ENCODE measurements at places on chromosomes 1 and 21.

- no peak for DNase-seq
These were observed 115.6 kb upstream of the NGF start for GRCh38 chr1:115453666-115454065.

DNA sequence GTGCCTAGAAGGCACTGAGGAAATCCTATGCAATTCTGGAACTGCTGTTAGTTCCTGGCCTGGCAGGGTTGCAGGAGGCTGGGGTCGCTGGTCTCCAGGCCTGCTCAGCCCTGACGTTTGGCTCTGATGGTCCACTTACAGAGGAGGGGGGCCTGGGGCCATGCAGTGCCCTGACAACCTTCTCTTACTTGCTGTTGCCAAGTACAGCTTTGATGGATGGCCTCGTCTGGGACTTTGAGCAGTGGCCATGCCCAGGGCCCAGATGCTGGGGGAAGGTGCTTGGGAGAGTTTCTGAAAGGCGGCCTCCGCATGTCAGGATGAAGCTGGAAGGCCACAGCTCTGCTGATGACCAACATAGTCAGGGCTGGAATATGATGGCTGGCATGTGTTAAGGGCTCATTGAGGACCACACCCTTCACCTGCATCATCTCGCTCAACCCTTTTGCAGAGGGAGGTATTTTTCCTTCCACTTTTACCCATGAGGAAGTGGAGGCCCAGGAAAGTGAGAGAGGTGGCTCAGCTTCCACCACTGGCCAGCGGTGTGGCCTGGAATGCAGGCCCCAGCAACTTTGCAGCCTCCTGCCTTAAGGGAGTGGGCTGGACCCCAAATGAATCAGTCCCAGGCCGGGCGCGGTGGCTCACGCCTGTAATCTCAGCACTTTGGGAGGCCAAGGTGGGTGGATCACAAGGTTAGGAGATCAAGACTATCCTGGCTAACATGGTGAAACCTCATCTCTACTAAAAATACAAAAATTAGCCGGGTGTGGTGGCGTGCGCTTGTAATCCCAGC is 34.7 kb upstream of the LRRC3 start:
- DNase-seq = no peak

GRCh38 chr1:145730900-145731299 is 11.6 kb downstream of the CD160 start:
- DNase-seq = no peak

DNA sequence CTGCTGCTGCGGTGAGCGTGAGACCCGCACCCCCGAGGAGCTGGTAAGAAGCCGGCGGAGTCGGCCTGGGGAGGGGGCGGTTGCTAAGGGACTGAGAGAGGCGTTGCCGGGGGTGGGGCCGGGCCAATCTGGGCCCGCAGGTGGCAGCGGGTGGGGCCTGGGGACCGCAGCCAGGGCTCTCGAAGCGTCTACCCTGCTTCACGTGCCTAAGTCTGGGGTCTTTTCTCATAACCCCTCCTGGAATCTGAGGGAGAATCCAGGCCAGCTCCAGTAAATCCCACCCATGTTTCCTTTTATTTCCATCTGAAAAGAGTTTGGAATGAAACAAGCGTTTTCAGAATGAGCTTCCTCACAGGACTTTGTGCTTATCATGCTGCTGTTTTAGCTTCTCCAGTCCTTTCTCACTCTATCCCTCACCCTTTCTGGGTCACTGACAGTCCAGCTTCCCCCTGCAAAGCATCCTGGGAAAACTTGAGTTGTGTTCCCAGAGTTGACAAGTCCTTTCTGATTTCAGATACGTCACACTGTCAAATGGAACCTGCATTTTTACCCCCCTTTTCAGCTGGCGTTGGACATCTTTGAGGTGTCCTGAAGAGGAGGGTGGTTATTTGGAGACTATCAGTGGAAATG is 431 bp downstream of the CLCN6 start:
- no peak for DNase-seq

- DNase-seq = no peak
These were observed 11.1 kb downstream of the MTX1 start for GRCh38 chr1:155219592-155220031.

GRCh38 chr1:23601968-23602876 is 42.9 kb upstream of the ID3 start:
- DNase-seq = no peak

- no peak for DNase-seq
These were observed 17.5 kb upstream of the ETV3 start for GRCh38 chr1:157155658-157156057.

DNA sequence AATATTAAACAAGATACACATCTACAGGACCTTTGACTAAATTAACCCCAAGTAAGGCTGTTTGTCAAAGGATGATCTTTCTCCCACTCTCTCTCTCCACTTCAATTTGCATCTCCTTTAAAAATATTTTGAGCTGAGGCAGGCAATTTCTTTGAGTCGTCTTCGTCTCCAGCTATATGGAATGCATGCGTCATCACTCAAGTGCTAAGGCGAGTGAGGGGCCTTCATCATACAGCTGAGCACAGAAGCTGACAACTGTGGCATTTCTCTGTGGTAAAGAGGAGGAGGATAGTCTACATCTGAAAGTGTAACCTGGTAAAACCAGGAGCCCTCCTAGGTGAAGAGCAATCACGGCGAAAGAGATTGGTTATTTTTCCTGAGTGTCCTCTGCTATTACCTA is 7.6 kb downstream of the EPHX4 start:
- DNase-seq = no peak

- DNase-seq = no peak
These were observed 225.2 kb downstream of the LTN1 start for GRCh38 chr21:28767523-28767922.

DNA sequence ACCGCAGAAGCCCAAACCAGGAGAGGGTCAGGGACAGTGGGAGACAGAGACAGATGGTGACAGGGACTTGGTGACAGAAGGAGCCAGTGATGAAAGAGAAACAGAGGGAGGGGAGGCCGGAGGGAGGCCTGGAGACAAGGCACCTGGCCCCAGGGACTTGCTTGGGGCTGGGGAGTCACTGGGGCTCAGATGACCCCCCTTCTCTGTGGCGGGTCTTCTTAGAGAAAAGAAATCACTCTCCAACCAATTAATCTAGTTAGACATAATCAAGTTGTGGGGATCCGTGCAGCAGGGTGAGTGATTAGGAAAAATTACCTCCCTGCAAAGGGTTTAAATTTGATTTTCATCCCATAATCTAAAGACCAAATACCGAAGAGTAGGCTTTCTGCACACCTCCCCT is 519.8 kb downstream of the PTPRU start:
- DNase-seq = no peak

DNA sequence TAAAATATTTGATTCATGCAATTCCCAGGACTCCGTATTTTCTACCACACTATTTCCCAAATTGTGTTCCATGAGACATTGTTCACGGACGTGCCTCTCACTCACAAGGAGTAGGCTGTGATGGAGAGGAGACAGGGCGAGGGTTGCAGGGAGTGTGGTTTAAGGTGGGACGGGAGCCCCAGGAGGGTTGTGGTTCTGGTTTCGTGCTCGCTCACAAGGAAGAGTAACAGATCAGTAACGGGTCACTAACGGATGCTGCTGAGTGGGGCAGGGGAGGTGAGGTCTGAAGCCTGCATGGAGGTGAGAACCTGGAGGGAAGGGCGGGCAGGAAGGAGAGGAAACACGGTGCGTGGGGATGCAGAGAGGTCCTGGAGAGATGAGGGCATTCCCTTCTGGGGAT is 28.8 kb downstream of the TFF3 start:
- no peak for DNase-seq

DNA sequence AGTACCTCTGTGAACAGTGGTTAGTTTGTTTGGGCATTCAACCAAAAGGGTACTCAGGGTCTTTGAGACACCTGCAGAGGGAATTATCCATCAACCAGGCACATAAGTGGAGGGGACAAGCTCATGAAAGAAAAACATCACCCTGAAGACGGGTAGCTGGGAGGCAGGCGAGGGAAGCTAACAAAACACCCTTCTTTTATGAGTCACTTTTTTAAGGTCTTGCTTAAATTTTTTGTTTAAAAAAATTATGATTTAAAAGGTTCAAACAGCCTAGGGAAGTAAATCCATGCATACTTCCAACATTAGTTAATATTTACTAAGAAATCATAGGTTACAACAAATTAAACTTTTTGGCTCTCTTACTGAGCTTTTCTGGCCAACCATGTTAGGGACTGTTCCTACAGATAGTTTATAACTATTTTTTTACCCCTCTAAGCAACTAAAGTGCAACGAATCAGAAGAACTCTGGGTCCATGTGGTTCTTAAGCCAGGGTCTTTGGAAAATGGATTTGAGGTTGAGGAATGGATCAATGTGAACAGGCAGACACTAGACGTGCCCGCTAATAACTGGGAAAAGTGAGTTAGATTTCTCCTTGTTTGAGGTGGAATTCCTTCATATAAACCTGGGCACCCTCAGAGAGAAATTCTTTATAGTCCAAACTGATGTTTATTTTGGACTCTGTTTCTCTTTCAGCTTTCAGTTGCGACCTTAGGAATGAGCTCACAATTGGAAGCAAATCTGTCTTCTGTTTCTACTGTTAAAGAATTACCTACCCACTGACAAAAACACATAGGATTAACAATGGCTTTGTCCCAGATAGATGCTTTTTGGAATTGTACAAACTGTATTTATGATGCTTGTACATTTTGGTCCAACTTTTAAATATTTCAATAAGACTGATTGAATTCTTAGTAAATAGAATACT is 123.0 kb downstream of the LYPLAL1 start:
- DNase-seq = no peak

DNA sequence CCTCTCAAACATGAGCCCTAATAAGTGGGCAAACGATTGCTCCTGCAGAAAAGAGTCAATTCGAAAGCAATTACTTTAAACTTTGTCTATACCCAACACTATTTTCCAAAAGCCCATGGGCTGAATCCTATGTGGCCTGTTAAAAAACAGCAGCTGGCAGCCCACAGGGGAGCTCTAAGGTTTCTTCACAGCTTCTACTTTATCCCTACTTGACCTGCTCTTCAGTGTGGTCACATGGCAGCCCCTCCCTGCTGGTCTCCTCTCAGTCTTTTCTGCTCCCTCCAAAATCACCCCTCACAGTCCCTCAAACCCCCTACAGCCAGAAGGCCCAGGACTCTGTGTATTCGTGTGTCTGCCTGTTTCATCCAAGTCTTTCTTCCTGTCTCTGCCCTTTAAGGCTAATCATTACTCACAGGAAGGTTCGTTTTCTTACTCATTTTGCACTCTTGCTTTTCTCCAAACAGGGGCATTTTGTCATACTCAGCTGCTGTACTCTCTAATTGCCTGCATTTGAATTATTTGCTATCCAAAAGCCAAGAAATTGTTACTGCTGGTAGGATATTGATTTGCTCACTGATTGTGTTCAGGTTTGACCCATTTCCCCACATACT is 62.4 kb upstream of the FAM3B start:
- no peak for DNase-seq

GRCh38 chr1:60759291-60759690 is 323.1 kb upstream of the NFIA start:
- no peak for DNase-seq

GRCh38 chr1:40982721-40983120 is 3.2 kb downstream of the CTPS1 start:
- DNase-seq = no peak

DNA sequence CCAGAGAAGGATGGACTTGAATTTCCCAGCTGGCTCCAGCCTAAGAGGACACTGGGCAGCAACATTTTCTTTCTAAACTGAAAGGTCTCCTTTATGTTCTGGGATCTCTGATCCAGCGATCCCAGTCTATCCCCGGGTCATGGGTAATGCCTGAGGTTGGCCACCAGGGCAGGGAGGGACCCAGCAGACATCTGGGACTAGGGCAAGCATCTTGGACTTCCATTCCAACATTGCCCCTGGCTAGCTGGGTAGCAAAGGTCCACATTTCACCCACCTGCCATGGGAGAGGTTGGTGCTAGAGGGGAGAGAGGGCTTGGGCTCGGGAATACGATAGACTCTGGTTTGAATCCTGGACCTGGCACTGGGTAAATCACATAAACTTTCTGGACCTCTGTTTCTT is 84.6 kb downstream of the LRRN2 start:
- no peak for DNase-seq

DNA sequence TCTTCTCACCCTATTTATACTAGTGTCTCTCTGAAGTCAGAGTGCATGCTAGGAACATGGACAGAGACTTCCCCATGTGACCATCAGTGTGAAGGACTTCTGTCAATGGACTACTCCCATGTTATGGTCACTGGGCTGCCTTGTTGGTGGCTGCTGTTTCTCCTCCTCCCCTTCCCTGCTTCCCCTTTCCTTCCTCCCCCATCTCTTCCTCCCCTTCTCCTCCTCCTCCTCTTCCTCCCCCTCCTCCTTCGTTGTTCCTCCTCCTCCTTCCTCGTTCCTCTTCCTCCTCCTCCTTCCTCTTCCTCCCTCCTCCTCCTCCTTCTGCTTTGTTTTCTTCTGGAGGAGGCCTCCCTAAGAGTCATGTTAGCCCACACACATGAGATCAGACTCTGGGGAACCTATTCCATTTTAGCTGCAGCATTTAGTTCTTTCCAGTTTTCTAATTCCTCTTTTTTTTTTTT is 35.8 kb downstream of the IER5 start:
- no peak for DNase-seq

DNA sequence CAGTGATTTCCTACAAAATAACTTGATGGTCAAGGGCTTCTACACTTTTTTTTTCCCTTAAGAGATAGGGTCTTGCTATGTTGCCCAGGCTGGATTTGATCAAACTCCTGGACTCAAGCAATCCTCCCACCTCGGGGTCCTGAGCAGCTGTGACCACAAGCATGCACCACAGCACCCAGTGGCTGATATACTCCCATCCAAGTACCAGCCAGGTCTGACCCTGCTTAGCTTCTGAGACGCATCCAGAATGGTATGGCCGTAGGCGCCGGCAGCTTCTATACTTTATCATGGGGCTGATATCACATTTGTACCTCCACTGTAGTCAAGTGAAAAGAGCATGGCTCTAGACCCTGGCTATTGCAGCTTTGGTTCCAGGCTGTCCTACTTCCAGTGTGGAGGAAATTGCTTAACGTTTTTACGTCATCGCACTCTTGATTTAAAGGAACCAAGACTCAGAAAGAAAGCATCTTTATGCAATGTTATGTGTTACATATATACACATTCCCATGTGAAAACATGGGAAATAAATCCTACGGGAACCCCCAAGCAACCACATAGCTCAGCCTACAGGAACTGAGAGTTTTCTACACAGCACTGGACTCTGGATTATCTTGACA is 39.5 kb downstream of the PDPN start:
- DNase-seq = no peak

GRCh38 chr1:17893891-17894631 is 138.9 kb downstream of the ACTL8 start:
- DNase-seq = no peak

DNA sequence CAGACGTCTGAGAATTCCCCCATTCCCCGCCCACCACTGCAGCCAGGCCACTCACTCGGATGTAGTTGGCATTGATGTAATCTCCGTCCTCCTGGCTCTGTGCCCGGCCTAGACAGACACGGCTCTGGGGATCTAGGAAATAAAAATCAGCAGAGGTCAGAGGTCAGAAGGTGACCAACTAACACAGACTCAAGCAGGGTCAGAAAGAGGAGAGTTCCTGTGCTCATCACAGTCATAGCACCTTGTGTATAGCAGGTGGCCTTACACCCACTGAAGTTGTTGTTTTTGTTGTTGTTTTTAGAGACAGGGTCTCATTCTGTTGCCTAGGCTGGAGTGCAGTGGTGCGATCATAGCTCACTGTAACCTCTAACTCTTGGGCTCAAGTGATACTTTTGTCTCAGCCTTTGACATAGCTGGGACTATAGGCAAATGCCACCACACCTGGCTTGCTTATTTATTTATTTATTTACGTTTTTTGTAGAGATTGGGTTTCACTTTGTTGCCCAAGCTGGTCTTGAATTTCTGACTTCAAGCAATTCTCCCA is 4.9 kb downstream of the PTPN7 start:
- no peak for DNase-seq

GRCh38 chr1:220426989-220427388 is 100.9 kb upstream of the MARK1 start:
- no peak for DNase-seq

- DNase-seq = no peak
These were observed 230.3 kb upstream of the IRF2BP2 start for GRCh38 chr1:234840253-234840652.
